Retina (tissue), 1 donor: ENCODE measurements at places on chromosomes 2 and 18.

GRCh38 chr2:237669628-237670392 lies 42.4 kb downstream of the LRRFIP1 start:
- DNase-seq, result no peak

GRCh38 chr2:143513081-143513480 lies 383.9 kb downstream of the ARHGAP15 start:
- DNase-seq, result peak; percentile 68

DNA sequence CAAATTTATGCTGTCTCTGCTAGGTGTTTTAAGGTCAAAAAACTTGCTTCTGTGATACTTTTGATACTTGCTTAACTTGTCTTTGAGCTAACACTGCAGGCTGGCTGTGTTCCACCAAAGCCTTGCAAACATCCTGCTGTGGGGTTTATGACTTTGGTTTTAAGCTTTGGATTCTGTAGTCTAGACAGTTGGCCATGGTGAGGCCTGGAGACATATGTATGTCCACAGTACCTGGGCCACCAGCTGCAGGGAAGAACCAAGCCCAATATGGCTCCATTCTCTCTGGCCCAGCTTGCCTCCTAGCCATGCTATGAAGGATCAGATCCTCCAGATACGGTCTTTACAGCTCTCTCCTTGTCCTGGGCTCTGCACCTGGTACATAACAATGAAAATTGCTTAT lies 113.9 kb downstream of the INO80D start:
- no peak for DNase-seq

DNA sequence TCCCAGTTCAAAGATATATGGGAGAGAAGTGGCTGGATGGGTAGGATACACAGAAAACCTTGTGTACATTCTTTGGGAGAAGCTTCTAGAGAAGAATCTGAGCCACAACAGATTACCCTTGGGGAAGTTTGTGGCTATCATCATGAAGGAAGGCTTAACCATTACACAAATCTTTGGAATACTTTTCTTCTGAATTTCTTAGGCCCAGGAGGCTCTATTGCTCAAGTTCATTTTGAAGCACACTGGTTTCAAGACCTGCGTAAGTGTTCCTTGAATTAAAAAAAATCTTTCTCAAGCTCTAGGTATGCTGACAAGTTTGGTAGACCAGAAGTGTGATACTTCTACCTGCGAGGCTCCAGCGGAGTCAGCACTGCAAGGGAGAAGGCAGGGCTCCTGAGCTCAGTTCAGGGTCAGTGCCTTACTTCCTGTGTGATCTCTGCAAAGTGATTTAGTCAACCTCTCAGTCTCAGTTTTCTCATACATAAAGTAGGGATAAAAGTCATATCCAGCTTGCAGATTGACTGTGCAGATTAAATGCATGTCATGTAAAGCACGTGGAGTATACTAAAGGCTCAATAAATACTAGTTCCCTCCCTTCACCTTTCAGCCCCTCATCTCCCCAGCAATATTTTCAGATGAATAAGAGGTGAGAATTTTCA lies 438.6 kb downstream of the DLGAP1 start:
- DNase-seq, result no peak

DNA sequence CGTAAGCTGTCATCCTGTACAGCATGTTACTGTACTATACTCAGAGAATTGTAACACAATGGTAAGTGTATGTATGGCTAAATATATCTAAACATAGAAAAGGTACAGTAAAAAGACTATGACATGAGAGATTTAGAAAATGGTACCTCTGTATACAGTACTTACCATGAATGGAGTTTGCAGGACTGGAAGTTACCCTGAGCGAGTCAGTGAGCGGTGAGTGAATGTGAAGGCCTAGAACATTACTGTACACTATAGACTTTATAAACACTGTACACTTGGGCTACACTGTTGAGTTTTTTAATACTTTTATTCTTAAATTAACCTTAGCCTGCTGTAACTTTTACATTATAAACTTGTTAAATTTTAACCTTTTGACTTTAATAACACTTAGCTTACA lies 1.5 kb downstream of the DDX18 start:
- no peak for DNase-seq

GRCh38 chr18:34493099-34493544 lies 217.0 kb upstream of the DTNA start:
- DNase-seq, result peak; percentile 90

DNA sequence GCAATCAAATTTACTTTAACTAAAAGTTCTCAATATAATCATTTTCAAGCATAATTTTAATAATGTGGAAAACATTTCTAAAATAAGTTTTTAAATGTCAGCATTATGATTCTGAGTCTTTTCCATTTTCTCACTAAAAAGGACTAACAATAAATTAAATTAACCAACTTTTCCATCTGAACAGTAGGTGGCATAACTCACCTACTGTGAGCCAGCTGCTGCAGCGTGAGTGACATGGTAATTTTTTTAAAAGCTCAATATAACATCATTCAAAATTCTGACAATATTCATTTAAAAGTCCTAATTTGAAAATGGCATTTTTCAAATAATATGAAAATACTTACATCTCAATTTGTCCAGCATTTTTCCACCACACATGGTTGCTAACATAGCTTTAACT lies 66.5 kb downstream of the DTNB start:
- no peak for DNase-seq

- no peak for DNase-seq
Observed at GRCh38 chr2:237147317-237147716, 61.6 kb downstream of the COPS8 start.

DNA sequence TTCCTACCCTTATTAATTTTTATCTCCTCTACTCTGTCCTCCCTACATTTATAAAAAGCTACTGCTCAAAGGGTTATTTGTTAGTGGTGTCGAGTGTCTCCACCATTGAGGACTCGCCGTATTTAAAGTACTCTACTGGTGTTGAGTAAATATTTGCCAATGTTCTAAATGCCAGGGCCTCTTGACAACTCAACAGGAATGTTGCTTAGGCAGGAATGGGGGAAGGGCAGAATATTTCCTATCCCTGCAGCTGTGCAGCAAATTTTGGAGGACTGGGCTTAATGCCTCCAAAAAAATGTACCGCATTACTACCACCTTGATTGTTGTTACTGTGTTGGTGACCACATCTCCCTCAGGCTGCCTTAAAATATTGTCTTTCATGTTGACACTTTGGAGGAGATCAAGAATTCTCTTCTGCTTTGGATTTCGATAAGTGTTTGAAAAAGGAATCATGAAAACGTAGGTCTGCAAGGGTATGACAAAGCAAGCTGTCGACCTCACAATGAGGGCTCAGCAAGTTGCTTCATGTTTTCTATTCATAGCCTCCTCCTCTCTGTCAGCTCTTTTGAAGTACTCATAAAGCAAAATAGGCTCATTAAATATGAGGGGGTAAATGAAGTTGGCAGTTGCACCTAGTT lies 84.3 kb downstream of the EFEMP1 start:
- peak; percentile 10 for DNase-seq

GRCh38 chr2:43592443-43592842 lies 3.4 kb downstream of the THADA start:
- no peak for DNase-seq

- DNase-seq, result peak; percentile 17
Observed at GRCh38 chr2:197311421-197312033, 947 bp upstream of the ANKRD44 start.

- no peak for DNase-seq
Observed at GRCh38 chr2:144480285-144480684, 39.6 kb downstream of the ZEB2 start.

GRCh38 chr18:31508781-31509180 lies 10.8 kb downstream of the DSG2 start:
- no peak for DNase-seq

GRCh38 chr2:131151398-131151797 lies 46.3 kb downstream of the PLEKHB2 start:
- DNase-seq, result no peak

- no peak for DNase-seq
Observed at GRCh38 chr2:182924306-182924705, 57.9 kb upstream of the FRZB start.

DNA sequence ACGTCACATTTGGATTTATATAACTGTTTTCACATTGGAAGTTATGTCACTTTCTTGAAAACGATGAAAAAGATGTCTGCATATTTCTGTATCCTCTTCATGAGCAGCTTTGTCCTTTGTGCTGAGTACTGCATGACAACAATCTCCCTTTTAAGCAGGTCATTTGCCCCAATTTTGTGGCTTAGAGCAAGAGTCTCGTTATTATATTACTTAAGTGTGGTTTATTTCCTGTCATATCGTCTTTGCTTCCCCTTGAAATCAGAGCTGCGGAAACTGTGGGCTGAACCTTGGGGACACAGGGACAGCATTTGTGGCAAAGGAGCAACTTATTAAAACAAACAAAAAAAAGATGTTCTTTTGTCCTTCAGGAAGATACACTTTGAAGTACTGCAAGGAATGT lies 254.0 kb upstream of the DSEL start:
- DNase-seq, result peak; percentile 14

GRCh38 chr2:99710721-99711120 lies 220.9 kb upstream of the REV1 start:
- DNase-seq, result no peak

DNA sequence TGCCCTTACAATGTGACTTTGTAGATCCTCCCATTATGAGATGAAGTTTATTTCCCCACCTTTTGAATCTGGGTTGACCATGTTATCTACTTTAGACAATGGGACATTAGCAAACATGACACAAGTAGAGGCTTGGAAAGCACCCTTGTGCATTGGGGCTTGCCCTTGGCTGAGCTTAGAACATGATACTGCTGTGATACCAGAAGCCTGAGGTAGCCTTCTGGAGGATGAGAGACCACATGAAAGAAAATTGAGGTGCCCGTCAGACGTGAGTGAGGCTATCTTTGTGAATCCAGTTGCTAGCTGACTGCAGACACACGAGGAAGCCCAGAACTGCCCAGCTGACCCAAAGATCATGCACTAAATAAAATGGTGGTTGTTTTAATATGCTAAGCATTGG lies 341.2 kb downstream of the CYP26B1 start:
- DNase-seq, result no peak
